Effector CD8-positive, alpha-beta T cell (primary cell): ENCODE measurements at places on chromosomes 5 and 9.

GRCh38 chr5:1366514-1366913 lies 21.6 kb upstream of the CLPTM1L start:
- no peak for DNase-seq

GRCh38 chr5:150625831-150626746 lies 14.4 kb upstream of the SYNPO start:
- no peak for DNase-seq

DNA sequence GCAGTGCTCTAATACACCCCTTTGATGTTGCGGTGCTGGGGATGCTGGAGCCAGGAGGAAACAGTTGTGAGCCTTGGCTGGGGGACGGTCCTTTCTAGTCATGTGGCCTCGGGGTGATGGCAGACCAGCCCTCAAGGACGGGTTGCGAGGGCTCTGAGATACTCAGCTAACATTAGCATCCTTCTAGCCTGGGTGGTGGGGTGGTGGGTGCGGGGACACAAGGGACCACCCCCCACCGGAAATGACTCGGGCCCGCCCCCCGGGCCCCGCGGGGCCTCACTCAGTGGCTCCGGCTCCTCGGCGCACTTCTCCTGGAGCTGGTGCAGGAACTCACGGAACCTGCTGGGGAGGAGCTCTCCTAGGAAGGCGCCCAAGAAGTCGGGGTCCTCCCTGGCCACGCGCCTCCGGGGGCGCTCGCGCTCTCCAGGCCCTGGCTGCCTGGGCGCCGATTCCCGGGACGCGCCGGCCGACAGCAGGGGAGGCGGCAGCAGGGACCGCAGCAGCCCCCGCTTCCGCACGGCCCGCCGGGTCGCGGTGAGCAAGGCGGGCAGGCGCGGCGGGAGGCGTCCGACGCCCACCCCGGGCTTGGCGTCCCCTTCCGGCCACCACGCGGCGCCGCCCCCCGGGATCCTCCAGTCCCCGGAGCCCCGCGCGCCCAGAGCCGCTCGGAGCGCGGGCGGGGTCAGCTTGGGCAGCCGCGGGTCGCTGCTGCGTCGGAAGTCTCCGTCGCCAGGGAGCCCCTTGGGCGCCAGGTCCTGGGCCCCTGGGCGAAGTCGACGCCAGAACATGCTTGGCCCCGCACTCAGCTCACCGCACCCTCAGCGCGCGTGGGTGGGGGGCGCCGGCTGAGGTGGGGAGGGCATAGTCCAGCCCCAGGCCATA lies 873 bp downstream of the C9orf50 start:
- no peak for DNase-seq

GRCh38 chr5:143635146-143635752 lies 176.7 kb upstream of the HMHB1 start:
- DNase-seq: no peak

DNA sequence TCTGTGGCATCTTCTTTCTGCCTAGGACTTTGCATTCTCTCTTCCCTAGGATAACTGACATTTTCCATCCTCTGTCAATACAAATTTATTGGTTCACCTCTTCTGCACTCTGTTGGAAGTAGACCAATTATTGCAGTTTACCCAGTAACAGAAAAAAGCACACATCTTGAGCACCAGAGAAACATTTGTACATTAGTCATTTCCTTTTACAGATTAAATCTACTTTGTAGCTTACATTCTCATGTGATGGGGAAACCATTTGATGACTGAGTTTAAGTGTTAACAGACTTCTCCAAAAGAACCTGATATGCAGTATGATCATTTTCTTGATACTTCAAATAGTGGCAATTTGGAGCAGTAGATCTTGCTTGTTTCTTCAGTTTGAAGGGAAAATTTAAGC lies 1098.8 kb downstream of the DTWD2 start:
- DNase-seq: no peak

DNA sequence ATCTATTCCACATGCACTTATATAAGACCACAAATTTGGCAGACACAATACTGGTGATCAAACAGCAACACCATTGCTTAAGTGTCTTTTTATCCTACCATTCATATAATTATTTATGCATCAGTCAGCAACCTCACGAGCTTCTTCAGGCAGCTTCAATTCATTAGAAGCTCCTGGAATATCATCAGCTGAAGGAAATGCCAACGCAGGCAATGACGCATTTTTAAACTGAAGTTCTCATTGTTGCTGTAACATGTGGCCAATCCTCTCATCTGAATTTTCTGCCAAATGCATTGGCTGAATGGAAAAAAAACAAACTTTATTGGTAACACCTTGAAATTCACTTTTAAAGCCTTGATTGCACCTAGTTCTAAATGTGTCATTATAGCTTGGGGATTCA lies 376.4 kb upstream of the RGMB start:
- no peak for DNase-seq

DNA sequence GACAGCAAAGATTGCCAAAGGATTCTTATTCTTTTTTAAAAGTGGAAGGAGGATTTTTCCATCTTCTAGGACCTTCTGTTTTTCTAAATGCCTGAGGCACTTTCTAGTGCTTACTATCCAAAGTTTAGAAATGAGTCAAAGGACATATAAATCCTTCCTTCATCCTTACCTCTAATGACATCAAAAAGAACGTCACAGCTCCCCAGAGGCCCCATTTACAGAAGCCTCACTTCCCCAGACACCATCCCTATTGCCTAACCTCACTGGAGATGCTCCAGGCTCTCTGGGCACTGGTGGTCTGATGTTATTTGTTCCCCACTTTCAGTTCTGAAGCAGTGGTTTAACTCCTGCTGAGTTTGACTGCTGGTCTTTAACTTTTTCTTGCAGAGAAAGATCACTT lies 504.3 kb downstream of the AGTPBP1 start:
- no peak for DNase-seq

DNA sequence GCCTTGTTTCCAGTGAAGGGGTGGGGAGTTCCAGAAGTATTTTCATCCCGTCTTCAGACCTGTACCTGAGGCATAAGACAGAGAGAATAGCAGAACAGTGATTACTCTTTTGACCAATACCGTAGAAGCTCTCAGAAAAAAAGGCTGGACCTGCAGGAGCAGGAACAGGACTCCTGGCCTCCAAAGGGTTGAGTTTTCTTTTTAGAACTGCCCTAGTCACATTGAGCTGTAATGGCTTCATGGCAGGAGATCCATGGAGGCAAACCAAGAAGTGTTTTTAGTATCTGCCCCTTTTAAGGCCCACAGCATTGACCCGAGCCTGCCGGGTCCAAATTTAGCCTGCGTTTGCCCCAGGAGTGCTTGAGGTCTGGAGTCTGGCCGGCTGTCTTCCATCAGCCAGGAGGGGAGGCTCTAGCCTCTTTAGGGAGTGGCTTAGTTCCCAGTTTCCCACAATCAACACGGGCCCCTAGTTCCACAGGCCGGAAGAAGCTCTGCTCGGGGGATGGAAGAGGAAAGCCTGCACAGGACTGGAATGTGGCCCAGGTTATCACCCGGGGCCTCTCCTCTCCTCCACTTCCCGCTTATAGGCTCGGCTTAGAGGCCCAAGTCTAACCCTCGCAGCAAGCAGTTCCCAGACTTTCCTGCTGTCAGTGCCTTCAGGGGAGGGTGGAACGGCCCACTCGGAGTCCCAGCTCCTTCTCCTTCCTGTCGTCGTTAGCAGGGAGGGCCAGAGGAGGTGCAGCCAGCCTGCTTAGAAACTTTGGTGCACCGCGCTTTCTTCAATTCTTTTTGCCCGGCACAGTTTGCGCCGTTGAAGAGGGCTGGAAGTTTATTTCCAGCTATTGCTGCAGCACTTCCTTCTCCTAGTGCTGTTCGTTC lies 80.7 kb downstream of the C9orf152 start:
- no peak for DNase-seq

DNA sequence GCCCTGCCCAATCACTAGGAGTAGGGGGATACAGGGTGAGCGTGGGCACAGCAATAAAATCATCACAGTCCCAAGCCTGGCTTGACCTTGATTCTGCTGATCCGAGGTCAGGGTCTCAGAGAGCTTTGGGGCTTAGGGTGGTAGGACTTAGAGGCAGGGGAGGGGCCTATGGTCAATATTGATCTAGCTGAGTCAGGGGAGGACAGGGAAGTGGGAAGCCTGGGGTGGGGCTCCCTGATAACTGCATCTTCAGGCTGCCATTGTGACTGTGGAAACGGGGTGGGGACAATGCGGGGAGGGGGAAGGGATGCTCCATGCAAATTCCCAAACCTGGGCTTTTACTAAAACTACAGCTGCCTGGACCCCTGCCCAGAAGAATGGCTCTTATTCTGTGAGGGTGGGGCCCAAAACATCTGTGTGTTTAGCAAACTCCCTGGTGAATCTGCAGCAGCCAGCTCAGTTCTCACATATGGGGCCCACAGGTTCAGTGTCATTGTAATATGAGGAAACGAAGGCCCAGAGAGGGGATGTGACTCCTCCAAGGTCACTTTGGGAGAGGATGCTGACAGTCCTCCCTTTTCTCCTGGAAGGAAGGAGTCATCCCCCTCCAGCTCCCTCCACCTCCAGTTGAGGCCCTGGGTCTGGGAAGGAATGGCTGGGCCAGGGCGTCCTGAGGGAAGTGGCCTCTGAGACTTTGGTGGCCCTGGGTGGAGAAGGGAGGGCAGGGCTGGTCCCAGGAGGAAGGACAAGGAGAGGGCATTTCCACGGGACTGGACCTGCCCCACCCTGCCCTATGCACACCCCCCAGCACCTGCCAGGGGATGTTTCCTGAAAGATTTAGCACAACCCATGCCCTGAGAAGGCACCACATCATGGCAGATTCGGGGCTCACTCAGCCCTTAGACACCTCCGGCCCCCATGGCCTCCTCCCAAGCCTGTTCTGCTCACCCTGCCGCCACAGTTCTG lies 26.4 kb downstream of the SLC6A7 start:
- DNase-seq: no peak

DNA sequence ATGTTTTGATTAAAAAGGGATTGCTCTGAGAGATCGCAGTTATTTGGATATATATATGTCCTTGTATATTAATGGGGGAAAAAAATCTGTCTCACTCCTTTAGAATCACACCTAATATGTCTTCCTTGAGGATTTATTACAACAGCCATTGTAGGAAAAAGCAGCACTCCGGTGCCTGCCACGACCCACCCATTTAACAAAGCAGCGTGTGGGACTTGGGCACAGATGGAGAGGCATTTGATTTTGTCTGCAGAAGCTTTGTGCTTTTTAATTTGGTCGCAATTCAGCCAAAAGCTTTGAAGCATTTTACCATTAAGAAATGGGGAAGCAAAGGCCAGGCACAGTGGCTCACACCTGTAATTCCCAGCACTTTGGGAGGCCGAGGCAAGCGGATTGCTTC lies 159.2 kb downstream of the SMARCA2 start:
- no peak for DNase-seq
